ENCODE measurements at places on chromosomes 13 and 19.

- DNase-seq, result peak; percentile 16
These were observed 4.4 kb downstream of the FTL start for GRCh38 chr19:48969276-48970138.

- no peak for DNase-seq
These were observed 636.2 kb upstream of the KLF12 start for GRCh38 chr13:74770361-74770760.

DNA sequence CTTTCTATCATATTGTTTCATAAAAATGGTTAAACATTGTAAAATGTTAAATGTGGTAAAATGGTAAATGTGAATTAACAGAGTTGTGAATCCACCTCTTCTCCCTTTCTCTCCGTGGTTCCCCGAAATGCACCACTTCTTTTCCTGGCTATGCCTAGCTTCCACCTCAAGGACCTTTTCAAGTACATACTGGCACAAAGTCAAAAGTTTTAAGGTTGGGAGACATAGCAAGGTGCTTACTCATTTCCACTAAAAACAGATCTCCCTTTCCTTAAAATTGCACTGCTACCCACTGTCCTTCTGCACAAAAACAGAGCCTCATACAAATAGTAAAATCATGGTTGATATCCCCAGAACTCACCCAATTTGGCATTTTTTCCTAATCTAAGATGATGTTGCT, 558.2 kb downstream of the SLITRK6 start:
- DNase-seq, result no peak

- no peak for DNase-seq
These were observed 57.2 kb downstream of the SPATA13 start for GRCh38 chr13:24217601-24218281.

DNA sequence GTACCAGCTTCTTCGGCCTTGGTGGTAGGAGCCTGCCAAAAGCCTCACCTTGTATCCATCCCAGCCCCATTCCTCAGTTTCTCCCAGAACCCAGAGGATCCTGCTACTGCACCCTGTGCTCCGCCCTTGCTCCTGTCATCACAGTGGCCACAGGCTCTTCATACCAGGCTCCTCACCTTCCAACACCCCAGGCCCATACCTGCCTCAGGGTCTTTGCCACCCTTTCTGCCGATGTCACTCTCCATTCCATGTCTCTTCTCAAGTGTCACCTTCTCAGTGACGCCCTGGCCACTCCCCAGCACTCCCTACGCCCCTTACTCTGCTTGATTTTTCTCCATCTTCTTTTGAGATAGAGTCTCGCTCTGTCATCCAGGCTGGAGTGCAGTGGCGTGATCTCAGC, 2.0 kb upstream of the SRRM5 start:
- DNase-seq, result no peak
